Activated T-helper 17 cell treated with anti-CD3 and anti-CD28 coated beads, Interleukin-2, amount 50 U/mL, for 72 hours (primary cell): ENCODE measurements at places on chromosomes 12 and 14. TPM values are rescaled to one million over a fixed set of nuclear protein-coding genes. Genes with fewer than 3 reads are reported as not detected.

GRCh38 chr12:106897082-106897481 is 58.6 kb upstream of the TMEM263 start:
- ATAC-seq = no peak

- no peak for ATAC-seq
These were observed 396.9 kb downstream of the TMTC2 start for GRCh38 chr12:83083616-83084015.

- ATAC-seq = no peak
These were observed 139.4 kb upstream of the KRR1 start for GRCh38 chr12:75650595-75651341.

DNA sequence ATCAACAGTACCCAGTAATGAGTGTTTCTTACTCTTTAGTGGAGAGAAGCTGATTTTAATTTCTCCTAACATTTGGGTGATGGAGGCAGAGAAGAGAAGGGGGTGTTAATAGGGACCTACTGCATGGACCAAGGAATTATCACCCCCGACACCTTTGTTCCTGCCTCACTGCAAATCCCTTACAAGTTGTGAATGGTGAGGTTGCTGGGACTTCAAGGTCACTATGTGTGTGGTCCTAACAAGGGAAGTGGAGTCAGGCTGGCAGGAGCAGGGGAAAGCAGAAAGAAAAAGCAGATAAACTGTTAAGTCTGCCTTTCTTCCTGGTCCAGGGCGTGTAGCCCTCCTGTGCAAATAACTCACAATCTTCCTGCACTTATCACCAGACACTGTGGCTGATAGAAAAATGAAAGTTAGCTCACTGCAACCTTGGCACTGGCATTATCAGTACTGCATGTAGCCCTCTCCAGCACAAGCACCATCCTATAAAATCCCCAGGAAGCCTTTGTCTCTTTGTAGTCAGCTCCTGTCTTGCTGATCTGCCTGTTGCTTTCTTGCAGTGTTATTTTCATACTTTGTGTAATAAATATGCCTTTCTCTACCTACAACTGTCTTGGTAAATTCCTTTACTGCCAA is 112.3 kb upstream of the DNM1L start:
- ATAC-seq = no peak

GRCh38 chr14:99057576-99058083 is 214.4 kb downstream of the BCL11B start:
- ATAC-seq = no peak

The BRMS1L gene
- 7.7 TPM for total RNA-seq

- ATAC-seq = no peak
These were observed 260.3 kb upstream of the E2F7 start for GRCh38 chr12:77325511-77326236.

- ATAC-seq = no peak
These were observed 393.9 kb upstream of the RGS6 start for GRCh38 chr14:71538288-71538687.

The MYO1H gene
- total RNA-seq = not detected

GRCh38 chr14:91402771-91403600 is 14.6 kb downstream of the CCDC88C start:
- no peak for ATAC-seq

The TDRD9 gene
- total RNA-seq = not detected
